ENCODE measurements at places on chromosomes 16 and 17.

- DNase-seq, result no peak
These were observed 143.7 kb downstream of the PMP22 start for GRCh38 chr17:15121426-15121825.

DNA sequence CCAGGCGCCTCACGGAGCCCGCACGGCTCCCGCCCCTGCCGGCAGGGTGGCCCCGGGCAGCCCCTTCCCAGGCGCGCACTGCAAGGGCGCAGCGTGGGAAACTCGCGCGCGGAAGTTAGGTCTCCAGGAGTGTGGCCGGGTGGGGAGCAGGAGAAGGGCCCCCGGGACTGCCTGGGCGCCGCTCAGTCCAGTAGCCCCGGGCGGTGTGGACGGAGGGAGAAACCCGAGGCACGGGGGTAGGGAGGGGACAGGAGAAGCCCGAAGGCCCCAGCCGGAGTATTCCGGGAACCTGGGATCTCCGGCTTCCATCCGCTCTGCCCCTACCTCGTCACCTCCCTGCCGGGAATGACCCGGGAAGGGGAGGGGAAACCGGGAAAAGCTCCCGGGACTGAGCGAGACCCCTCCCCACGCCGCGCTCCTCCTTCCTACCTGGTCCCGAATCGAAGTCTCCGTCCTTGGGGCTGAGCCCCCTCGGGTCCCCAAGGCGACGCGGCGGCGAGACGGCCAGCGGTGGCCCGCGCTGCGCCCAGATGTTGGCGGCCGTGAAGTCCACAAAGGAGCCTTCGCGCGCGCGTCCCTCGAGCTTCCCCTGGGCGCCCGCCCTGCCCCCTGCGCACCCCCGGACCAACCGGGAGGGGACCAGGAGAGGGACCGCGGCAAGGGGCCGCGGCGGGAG lies 418 bp downstream of the SOCS3 start:
- DNase-seq, result peak; percentile 82

- DNase-seq, result no peak
These were observed 872 bp downstream of the ELMO3 start for GRCh38 chr16:67199808-67200198.

DNA sequence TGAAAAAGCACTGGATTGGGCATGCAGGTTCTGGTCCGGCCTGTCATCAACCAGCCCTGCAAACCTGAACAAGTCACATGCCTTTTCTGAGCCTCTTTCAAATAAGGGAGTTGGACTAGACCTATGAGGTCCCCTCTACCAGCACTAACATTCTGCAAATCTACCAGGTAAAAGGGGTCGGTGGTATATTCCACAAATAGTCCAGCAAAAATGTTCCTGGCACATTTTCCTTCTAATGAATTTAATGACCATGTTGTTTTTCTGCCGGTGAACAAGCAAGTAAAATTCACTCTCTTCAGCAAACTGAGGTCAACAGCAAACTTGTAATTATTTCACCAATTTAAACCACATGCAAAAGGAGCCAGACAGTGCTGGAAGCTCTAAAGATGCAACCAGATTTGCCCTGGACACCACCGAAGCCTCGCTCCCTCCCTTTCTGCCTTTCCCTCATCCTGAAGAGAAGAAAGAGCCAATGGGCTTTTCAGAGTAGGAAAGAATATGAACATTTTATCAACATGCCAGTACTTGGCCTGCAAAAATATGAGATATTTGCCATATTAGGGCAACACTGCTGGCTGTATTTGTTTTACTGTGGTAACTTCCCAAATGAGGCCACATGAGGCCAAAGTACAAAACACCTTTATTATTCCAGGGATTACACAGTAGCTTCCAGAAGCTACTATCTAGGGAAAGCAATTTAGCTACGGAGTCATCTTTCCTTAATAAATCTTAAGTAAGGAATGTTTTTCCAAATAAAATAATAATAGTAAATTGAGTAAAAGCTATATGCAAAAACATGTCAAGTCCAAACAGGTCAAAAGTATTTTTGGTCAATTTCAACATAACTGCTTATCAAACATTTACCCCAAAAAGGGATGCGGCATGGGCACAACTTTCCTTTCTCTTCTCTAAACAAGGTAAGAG lies 45.0 kb downstream of the USP31 start:
- no peak for DNase-seq

DNA sequence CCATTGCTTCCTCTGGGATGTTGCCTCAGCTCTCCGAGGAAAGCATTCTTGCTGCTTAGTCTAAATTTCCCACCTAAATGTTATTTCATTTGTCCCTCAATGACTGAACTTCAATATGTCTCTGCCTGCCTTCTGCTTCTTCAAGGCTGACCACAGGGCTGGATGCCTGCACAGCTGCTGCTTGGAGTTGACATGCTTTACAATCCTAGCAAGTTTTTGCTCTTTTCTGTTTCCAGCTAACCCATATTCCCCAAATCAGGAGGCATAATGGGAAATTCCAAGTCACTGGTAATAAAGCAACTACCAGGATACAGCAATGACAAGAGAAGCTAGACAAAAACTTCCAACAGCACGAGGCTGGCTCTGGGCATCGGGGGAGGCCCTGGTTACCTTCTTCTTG lies 48.9 kb downstream of the GTF3C1 start:
- no peak for DNase-seq

DNA sequence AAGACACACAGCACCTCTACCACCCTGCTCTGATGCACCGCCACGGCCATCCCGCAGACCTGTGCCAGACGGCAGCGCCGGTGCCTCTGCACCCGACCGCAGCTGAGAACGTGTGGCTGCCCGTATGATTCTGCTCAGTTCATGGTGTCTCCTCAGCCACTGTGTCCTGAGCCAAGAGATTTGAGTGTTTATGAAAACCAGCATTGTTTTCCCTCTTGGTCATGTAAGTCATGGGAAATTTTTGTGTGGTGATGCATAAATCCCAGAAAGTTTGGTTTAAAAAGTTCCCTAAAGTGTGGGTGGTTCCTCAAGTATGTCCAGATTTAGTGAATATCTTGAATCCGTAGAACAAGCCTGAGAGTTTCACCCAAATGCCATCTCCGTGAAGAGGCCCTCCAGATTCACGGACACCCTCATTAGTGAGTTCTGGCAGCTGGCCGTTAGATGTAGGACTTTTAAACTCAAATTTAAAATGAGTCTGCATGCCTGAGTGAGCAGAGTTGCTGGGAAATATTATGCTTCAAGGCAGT lies 57.6 kb downstream of the CDRT4 start:
- peak; percentile 81 for DNase-seq

- DNase-seq, result no peak
These were observed 17.1 kb downstream of the C16orf74 start for GRCh38 chr16:85733839-85734170.

DNA sequence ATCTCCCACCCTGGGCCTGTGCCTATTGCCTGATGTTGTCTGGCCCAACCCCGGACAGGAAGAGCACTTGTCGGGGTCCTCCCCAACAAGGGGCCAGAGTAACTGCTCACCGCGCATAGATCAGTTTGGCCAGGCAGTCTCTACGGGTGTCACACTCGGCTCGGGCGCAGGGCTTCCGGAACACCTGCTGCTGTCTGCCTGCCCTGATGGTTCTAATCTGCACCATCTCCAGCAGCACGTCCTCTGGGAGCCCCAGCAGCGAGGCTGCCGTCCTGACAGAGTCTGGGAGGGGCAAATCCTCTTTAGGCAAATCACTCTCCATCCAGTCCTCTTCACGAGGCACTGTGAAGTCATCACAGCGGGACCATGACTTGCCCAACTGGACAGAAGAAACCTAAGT lies 24.0 kb downstream of the MYO19 start:
- no peak for DNase-seq

GRCh38 chr17:2102931-2103809 lies 48.3 kb downstream of the HIC1 start:
- no peak for DNase-seq

DNA sequence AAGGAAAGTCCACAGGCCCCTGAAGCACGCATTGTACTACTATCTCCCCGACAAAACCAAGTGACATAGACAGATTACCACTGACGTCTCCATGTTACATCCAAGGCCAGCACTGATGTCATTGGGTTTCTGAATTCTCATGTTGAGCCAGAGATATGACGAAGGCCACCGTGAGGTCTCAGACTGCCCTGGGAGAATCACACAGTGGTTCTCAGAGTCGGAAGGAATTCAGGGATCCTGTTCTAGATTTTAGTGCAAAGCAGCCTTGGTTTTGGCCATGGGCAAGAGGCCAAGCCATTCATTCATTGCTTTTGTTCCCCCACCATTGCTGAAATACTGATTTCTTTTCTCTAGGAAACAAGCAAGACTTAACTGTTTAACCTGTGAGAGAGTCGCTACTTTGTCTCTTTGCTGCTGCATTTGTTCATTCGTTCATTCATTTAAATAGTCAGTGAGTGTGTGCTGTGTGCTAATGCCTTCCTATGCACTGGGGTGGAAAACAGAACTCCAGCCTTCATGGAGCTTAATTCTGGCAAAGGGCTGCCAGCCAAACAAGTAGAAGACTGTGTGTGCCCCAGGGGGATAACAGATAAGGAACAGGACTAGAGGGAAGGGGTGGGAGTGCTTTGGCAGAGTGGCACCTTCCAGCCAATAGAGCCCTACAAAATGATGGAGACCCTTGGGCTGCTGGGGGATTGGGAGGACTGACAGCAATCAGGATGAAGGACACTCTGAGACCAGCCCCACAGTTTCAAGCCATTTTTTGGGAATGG lies 222.3 kb downstream of the MSI2 start:
- no peak for DNase-seq

GRCh38 chr16:6356911-6357310 lies 975.7 kb upstream of the RBFOX1 start:
- no peak for DNase-seq

GRCh38 chr16:89581861-89582563 lies 6.5 kb downstream of the CPNE7 start:
- no peak for DNase-seq

DNA sequence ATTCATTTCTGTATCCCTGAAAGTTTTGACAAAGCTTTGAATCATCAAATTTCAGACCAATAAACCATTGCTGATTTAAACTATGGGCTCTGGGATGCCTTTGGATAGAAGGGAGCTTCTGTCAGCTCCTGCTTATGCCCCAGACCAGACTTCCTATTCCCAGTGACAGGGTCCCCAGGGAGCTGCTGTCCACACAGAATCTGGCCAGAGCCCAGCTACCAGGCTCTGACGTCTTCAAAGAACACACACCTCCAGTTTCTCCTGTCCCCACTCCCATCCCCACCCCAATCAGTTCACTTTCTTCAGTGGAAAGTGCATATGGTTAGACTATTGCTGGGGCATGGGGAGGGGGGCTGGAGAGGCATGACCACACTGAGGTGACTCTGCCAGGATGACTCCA lies 51.6 kb upstream of the SREBF1 start:
- DNase-seq, result no peak

- DNase-seq, result no peak
These were observed 192.2 kb upstream of the WSCD1 start for GRCh38 chr17:5877948-5878347.

- DNase-seq, result no peak
These were observed 42.4 kb upstream of the TAC4 start for GRCh38 chr17:49890077-49890821.

DNA sequence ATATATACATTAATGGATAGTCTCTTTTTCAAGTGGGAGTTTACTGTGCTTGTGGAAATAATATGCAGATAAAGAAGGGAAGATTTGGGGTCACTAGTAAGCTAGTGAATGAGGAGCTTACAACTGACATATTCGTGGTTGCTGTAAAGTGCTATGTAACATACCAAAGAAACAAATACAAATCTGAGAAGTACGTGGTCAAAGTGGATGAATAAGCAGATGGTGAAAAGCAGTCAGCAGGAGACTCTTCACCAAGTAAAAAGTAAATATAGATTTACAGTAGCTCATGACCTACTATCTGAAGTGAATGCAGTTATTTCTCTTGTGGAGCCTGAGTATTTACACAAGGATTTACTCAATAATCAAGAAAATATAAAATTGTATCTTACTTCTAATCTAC lies 136.6 kb upstream of the ELAC2 start:
- no peak for DNase-seq

DNA sequence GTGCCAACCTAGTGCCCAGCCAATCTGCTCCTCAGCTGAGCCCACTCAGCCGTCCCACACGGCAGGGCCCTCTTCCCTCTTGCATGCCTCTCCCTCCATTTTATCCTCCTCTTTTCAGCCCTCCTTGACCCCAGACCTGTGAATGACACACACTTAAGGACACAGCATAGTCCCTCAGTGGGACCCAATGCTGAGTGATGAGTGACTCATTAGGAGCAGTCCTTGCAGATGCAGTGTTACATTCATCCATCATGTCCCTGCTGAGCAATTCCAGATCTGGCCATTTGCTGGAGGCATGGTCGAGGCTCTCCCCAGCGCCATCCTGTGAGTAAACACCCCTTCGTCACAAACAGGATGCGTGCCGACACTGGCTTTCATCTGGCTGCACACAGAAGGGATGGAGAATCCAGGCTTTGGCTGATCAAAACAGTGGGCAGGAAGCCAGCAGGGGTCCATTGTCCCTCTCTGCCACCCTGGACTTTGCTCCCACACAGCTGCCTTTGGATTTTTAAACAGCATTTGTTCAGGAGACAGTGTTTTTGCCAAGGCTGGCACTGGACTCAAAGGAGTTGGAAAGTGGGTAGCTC lies 122.6 kb downstream of the AXIN2 start:
- no peak for DNase-seq

DNA sequence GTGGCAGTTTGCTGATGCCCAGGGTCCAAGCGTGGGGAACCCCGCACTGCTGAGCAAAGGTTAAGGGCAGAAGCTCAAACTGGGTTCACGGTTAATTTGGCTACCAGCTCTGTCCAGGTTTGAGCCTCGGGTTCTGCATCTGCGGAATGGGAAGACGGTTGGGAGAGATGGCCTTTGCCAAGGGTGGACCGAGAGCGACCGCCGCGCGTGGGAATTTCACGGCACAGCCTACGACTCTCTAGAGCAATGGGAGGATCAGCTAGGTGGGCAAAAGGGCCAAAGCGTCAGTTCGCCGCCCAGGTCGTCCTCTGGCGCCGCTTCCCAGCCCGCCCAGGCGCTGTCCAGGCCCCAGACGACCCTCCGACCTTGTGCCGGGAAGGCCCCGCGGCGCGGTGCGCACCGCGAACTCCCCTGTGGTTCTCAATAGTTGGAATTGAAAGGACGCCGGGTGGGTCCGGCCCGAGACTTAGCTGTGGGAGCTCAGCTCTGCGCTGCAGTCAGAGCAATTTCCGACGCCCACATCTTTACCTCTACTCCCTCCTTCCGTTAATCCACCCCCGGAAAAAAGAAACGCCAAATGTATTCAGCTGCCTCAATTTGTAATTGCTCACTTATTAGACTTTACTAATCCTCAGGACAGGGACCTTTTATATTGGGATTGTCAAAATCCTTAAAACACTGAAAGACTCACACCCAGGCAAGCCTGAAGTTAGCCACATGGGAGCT lies 2.5 kb upstream of the HS3ST3B1 start:
- DNase-seq, result no peak

DNA sequence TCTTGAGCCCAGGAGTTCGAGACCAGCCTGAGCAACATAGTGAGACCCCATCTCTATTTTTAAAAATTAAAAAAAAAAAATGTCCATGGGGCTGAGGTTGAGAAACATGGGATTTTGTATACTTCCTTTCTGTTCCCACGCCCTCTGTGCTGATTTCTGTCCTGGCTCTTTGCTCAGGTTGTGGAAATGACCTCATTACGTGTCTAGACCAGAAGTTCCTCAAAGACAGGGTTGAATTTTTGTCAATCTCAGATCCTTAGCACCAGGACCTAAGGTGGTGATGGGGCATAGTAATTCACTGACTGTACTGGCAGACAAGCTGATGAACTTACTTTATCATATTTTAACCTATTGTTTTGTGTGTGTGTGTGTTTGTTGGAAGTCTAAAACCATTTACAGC lies 11.2 kb upstream of the HNF1B start:
- DNase-seq, result no peak

GRCh38 chr16:49884033-49885015 lies 28.4 kb upstream of the ZNF423 start:
- no peak for DNase-seq
